DMS79 treated with DMSO at 0.1 percent for 48 hours (cell line): ENCODE measurements at places on chromosomes 6 and 20.

DNA sequence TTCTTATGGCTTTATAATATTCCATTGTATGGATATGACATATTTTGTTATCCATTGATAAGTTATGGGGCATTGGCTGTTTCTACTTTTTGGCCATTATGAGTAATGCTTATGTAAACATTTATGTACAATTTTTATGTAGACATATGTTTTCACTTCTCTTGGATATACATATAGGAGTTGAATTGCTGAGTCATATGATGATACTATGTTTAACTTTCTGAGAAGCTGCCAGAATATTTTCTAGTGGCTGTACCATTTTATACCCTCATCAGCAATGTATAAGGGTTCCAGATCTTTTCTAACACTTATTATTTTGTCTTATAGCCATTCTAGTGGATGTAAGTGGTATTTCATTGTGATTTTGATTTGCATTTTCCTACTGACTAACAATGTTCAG, 23.1 kb downstream of the OTOR start:
- DNase-seq: no peak

GRCh38 chr20:38805958-38806854, 709 bp downstream of the PPP1R16B start:
- no peak for DNase-seq

DNA sequence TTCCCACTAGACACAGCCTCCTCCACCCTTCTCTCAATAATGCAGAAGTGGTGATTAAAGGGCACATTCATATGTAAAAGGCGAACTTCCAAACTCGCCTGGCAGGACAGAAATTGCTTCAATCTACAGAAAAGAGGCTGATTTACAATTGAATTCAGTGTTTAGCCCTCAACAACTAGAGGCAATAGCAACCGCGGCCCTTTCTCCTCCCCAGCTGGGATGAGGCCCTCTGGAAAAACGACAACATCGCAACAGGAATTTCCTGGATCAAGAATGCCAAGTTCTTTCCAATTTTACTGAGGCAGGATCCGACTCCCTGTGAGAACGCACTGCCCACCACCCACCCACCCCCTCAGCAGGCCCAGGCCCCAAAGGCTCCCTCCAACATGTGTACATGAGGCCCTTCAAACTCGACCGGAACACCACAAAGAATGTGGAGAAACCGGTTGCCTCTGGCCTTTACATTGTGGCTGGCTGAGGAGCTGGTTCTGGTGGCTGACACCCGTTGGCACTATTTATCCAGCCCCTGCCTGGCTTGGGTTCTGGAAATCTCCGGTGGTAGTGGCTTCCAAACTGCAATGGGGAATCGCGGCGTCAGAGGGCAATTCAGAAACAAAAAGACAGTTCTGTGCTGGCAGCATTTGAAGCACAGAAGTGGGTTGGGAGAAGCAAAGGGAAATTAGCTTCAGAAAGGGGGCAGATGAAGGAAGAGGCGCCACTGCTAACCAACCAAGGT, 36.8 kb downstream of the ZMYND8 start:
- peak; percentile 86 for DNase-seq

DNA sequence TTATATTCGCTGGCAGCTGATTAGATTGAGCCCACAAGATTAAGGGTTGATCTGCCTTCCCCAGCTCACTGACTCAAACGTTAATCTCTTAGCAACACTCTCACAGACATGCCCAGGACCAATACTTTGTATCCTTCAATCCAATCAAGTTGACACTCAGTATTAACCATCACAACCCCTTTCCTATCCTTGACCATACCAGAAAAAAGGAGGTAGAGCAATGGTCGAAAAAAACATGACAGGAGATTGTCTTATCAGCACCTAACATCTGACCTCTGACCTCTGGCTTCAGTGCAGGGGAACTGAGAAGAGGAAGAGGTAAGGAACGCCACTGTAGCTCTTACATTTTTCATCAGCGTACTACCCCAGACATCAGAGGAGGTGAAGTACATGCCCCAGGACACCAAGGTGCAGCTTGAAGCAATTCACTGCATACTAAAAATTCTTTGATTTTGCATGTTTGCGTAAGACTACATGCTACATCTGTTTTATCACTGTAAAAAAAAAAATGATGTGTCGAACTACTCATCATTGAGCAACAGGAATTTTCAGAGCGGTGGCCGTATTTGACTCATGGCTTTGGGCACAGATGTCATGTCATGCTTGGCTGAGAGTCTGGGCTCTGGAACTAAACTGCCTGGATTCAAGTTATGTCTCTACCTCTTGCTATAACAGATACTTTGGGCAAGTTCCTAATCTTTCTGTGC, 188.0 kb upstream of the TAB2 start:
- no peak for DNase-seq

GRCh38 chr20:48541581-48542071, 286.2 kb downstream of the PREX1 start:
- no peak for DNase-seq

- DNase-seq: no peak
Measured at GRCh38 chr20:32204205-32205109, 3.1 kb downstream of the PLAGL2 start.

DNA sequence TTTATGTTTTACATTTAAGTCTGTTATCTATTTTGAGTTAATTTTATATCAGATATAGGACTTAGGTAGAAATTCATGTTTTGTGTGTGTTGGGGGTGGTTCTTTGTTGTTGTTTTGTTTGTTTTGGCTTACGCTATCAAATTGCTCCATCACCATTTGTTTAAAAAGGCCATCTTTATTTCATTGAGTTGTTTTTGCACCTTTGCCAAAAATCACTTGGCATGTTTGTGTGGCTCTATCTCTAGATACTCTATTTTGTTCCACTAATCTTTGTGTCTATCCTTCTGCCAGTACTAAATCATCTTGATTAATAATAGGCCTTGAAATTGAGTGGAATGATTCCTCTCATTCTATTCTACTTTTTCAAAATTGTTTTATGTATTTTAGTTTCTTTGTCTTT, 7.4 kb downstream of the CYP39A1 start:
- no peak for DNase-seq

GRCh38 chr6:141938664-141939063, 194.1 kb upstream of the GJE1 start:
- DNase-seq: no peak

DNA sequence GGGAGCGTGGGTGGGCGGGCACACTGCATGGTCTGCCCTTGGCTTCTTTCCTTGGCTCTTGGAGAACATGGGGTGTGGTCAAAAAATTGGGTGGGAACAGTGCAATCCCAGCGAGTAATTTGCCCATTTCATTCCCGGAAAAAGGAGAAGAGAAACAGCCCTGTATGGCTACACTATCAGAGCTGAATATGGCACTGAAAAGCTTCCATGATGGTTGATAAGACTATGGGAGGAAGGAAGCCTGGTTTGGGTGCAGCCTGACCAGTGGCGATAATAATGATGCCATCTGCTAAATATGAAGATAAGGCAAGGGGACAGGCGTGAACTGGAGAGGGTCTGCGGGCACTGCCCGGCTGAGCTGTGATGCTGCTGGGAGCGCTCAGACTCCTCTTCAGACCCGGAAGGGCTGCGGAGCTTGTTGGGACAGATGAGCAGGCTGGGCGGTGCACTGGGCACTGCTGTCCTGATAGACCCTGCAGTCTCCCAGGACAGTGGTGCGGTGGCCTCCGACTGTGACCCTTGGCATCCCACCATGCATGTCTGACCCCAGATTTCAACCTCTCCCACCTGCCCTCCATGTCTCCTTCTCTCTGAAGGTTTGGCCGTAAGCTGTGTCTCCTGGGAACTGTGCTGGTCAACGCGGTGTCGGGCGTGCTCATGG, 10.2 kb downstream of the SLC22A1 start:
- DNase-seq: no peak

DNA sequence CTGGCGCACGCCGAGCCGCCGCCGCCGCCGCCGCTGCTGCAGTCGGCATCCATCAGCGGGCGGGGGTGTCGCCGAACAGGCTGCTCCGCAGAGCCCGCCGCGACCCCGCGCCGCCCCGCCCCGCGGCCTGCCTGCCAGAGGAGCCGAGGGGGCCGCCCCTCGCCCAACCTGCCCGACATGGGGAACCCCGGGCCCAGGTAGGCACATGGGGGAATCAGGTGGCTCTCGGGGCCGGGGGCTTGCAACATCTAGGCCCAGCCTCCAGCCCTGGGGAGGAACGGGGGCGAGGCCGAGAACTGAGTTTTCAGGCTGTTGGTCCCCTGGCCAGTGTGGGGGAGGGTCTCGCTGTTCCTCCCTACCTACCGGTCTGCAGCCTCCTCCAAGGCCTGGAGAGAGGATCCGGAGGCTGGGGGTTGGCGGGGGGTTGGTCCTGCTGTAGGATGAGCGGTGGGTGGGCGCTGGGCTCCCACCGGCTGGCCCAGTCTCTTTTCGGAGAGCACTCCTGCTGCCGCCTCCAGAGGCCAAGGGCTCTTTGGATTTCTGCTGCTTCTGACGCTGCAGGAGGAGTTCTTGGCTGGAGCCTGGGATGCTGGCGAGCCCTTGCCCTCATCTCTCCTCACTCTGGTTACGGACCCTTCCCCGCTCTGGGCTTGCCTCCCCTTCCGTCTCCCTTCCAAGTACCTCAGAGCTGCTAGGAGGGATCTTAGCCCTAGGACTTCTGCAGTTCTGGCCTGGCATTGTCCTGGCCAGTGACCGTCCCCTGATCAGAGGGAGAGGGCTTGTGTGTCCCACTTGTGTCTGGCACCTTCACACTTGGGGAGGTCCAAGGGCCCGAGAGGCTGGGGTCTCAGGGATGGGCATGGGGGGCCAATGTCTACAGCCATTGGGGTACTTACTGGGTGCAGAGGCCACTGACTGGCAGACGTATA, at the start of gene EPB41L1:
Gene EPB41L1 (plus strand): TSS at position 41 of the 929 bp plus-strand sequence. CDS start 19,038 bp downstream, outside the sequence.
- DNase-seq: peak; percentile 20
